ENCODE measurements at places on chromosomes 16 and 17. TPM values are rescaled to one million over a fixed set of nuclear protein-coding genes. Genes with fewer than 3 reads are reported as not detected.

The TMEM98 gene
- polyA plus RNA-seq, result 216 TPM

The HS3ST3B1 gene
- polyA plus RNA-seq, result 26.8 TPM

The SCN4A gene
- 0.86 TPM for polyA plus RNA-seq

The FUS gene
- polyA plus RNA-seq, result 928 TPM

The PRPSAP1 gene
- polyA plus RNA-seq, result 95.9 TPM

The ARL5C gene
- 0.22 TPM for polyA plus RNA-seq

The TMEM97 gene
- 58.0 TPM for polyA plus RNA-seq

The CTRB1 gene
- 0.18 TPM for polyA plus RNA-seq

The TMC7 gene
- polyA plus RNA-seq, result 2.0 TPM

The SPATA22 gene
- polyA plus RNA-seq, result 0.15 TPM

The KCNAB3 gene
- 12.3 TPM for polyA plus RNA-seq

The HIGD1B gene
- 1.4 TPM for polyA plus RNA-seq

The CFAP97D1 gene
- 0.10 TPM for polyA plus RNA-seq

The MYCBPAP gene
- 3.0 TPM for polyA plus RNA-seq

The HBA2 gene
- 570 TPM for polyA plus RNA-seq

The ZNF423 gene
- polyA plus RNA-seq, result 27.8 TPM

The SCNN1G gene
- polyA plus RNA-seq, result 38.1 TPM

The LRRC37A gene
- 7.8 TPM for polyA plus RNA-seq

The CNGB1 gene
- 0.02 TPM for polyA plus RNA-seq

The P2RX5 gene
- polyA plus RNA-seq, result 0.95 TPM

The CRYBA1 gene
- not detected for polyA plus RNA-seq

The TMEM114 gene
- not detected for polyA plus RNA-seq

The RHBDL1 gene
- 1.7 TPM for polyA plus RNA-seq

The CCL3 gene
- polyA plus RNA-seq, result 3.9 TPM

The SLFN11 gene
- 11.6 TPM for polyA plus RNA-seq

The HOXB9 gene
- 65.6 TPM for polyA plus RNA-seq

The CDRT4 gene
- 12.7 TPM for polyA plus RNA-seq

The FOXJ1 gene
- 15.5 TPM for polyA plus RNA-seq

The KPNA2 gene
- polyA plus RNA-seq, result 152 TPM

The NAA38 gene
- polyA plus RNA-seq, result 70.0 TPM

The RPAIN gene
- 96.2 TPM for polyA plus RNA-seq

The NOXO1 gene
- polyA plus RNA-seq, result 0.78 TPM

The TRAF7 gene
- polyA plus RNA-seq, result 55.7 TPM

The C16orf54 gene
- 0.32 TPM for polyA plus RNA-seq

The MYH13 gene
- 0.17 TPM for polyA plus RNA-seq

The CCDC40 gene
- 21.5 TPM for polyA plus RNA-seq

The PROCA1 gene
- polyA plus RNA-seq, result 10.4 TPM

The C1QL1 gene
- 0.91 TPM for polyA plus RNA-seq

The ADAD2 gene
- polyA plus RNA-seq, result not detected

The C17orf67 gene
- polyA plus RNA-seq, result 1.6 TPM

The IRF8 gene
- 5.4 TPM for polyA plus RNA-seq

The PRCD gene
- polyA plus RNA-seq, result 3.7 TPM

The MPV17L gene
- 14.4 TPM for polyA plus RNA-seq

The CARD14 gene
- polyA plus RNA-seq, result 2.2 TPM

The ZFPM1 gene
- 3.6 TPM for polyA plus RNA-seq

The PCGF2 gene
- 72.0 TPM for polyA plus RNA-seq

The TSNAXIP1 gene
- polyA plus RNA-seq, result 7.8 TPM
